Fibroblast of lung (primary cell): ENCODE measurements at places on chromosomes 16 and 17. TPM values are rescaled to one million over a fixed set of nuclear protein-coding genes. Genes with fewer than 3 reads are reported as not detected.

The CCL14 gene
- not detected in 2 replicates for total RNA-seq

The NXPH3 gene
- 0.66 and 0.77 TPM in 2 replicates for total RNA-seq

The ANKRD40CL gene
- total RNA-seq: under 0.01 TPM in 1 of 2 replicates, not detected in the other

The TMEM98 gene
- 153 and 190 TPM in 2 replicates for total RNA-seq

The ZNF688 gene
- 10.3 and 12.9 TPM in 2 replicates for total RNA-seq

The UTS2R gene
- total RNA-seq: not detected in 2 replicates

The TVP23A gene
- total RNA-seq: under 0.01 and 0.26 TPM in 2 replicates

The RPRML gene
- total RNA-seq: not detected in 2 replicates

The TBC1D3G gene
- not detected in 2 replicates for total RNA-seq

The KRT39 gene
- total RNA-seq: 0.26 and 0.33 TPM in 2 replicates

The RHBDF1 gene
- 32.9 and 53.8 TPM in 2 replicates for total RNA-seq

The TMEM208 gene
- total RNA-seq: 25.7 and 26.3 TPM in 2 replicates

The KRT12 gene
- not detected in 2 replicates for total RNA-seq

The SPIRE2 gene
- total RNA-seq: 2.6 and 3.8 TPM in 2 replicates

GRCh38 chr17:2847381-2848333 lies 51.4 kb downstream of the RAP1GAP2 start:
- DNase-seq: no peak

DNA sequence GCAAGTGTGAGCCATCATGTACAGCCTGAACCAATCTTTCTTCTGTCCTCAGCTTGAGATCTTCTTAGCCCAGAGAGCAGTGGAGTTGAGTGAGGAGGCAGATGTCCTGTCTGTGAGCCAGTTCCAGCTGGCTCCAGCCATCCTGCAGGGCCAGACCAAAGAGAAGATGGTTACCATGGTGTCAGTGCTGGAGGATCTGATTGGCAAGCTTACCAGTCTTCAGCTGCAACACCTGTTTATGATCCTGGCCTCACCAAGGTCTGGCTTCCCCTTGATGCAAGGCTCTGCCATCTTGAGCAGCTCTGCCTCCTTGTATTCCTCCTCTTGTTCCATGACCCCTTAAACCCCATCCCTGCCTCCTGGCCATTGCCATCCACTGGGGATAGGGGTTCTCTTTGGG lies 9.6 kb downstream of the CDK5RAP3 start:
- DNase-seq: no peak

DNA sequence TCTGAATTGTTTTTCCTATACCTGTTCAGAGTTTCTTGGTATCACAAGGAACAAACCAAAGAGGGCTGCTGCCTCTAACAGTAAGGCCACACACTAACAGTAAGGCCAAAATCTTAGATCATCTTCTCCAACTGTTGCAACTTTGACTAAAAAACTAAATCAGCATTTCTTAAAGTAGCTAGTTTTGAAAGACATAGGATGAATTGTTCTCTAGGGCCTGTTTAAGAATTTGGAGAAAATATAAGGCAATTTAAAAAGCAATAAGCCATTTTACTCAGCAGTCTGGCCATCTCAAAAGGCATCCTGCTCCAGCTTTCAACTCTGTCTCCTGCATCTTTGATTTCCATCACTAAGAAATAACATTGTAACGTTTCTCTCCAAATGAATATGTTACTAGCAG lies 105.0 kb upstream of the MON1B start:
- DNase-seq: no peak

DNA sequence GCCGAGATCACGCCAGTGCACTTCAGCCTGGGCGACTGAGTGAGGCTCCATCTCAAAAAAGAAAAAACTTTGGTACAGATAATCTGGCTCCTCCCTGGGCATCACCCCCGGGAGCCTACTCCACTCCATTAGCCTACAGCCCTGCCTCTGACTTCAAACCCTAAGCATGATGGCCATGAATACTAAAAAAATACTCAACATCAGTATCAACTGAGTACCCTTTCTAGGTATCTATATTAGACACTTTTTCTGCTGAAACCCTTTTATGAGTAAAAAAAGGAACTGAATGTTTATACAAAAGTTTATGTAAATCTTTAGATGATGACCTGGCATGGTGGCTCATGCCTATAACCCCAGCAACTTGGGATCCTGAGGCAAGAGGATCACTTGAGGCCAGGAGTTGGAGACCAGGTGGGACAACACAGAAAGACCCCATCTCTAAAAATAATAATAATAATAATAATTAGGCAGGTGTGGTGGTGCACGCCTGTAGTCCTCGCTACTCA lies 6.9 kb downstream of the RDM1 start:
- no peak for DNase-seq

DNA sequence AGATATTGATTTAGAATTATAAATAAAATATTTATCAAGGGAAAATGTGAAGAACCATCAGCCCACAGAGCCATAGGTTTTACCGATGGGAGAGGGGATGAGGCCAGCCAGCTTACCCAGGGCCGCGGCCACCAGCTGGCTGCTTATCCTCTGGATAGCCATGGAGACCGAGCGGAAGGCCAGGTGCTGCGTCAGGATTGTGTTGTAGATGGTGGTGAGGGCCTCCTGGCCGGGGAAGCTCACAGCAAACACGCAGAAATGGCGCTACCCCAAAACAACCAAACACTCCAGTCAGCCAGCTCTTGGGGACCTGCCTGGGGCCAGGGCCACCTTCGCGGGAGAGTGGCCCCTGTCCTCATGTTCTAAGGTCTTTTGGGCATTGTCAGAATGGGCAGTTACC lies 97.8 kb downstream of the DNAH17 start:
- no peak for DNase-seq

- DNase-seq: no peak
These were observed 28.3 kb downstream of the MAP2K4 start for GRCh38 chr17:12048843-12049473.

- DNase-seq: no peak
These were observed 800 bp downstream of the COX4I1 start for GRCh38 chr16:85800321-85800669.

- no peak for DNase-seq
These were observed 18.0 kb downstream of the ADAM11 start for GRCh38 chr17:44776628-44777393.

GRCh38 chr16:50038286-50038685 lies 13.3 kb downstream of the CNEP1R1 start:
- no peak for DNase-seq

GRCh38 chr17:35254107-35254773 lies 11.4 kb downstream of the SLFN5 start:
- peak; percentile 99 for DNase-seq

DNA sequence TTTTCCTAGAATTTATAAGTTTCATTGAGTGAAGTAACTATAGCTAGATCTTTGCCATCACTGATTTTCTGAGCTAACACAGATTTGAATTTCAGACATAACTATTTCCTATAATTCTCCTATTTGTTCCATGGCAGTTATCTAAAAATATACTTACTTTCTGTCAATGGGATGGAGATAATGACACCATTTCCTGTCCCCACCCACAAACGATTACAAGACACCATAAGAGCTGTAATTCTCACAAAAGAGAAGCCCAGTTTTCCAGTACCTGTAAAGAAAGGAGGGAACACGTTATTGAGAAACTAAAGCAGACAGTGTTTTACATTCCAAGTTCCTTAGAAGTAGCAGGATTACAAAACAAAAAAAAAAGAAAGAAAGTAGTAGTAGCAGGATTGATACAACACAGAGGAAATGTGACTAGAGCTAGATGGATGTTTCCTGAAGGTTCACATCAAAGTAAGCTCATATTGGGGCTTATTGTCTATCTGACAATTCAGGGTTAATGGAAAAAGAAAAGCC lies 110.9 kb upstream of the TOB1 start:
- DNase-seq: no peak

DNA sequence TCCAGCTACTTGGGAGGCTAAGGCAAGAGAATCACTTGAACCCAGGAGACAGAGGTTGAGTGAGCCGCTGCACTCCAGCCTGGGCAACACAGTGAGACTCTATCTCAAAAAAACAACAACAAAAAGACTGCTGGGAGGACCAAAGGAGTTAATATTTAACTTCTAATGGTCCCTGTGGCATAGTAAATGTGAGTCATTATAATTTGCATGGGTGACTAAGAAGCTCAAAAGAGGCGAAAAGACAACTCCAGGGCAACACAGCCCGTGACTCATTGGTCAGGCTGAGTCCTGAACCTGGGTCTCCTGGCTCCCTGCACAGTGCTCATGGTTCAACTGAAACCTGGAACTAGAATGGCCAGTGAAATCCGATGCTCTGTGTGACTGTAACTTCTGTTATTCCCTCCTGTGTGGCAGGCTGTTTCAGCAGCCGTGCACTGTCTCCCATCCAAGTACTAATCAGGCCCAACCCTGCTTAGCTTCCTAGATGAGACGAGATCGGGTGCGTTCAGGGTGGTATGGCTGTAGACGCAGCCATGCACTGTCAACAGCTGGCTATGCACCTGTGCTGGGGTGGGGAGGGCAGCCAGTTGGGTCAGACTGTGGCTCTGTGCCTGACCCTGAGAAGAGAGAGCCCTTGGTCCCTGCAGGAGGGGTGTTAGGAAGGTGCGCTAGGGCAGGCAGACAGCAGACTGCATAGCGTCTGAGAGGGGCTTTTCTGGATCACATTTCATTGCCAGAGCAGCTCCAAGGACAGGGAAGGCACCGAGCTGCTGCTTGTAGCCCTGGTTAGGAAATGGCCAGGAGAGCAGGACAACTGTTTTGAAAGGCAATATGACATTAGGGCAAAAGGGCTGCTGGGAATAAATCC lies 14.5 kb upstream of the GPRC5C start:
- peak; percentile 73 for DNase-seq

- no peak for DNase-seq
These were observed 46.5 kb downstream of the AIPL1 start for GRCh38 chr17:6388416-6388815.

DNA sequence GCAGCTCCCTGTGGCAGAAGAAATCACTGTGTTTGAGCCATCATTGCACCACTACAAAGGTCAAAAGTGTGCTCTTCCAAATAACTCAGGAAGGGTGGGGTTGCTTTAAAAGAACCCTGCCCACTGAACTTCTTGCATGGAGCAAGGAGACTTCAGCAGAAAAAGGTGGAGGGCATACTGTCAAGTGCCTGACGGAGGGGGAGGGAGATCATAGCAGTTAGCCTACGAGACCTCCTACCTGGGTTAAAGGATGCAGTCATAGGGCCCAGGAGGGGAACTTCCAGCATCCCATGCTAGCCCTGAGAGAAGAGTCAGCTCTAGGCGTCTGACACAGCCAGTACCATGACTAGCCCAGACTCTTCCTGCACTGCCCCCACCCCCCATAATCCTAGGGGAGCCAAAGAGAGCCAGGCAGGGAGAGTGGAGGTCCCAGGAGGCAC lies 45.3 kb upstream of the MSI2 start:
- peak; percentile 3 for DNase-seq

DNA sequence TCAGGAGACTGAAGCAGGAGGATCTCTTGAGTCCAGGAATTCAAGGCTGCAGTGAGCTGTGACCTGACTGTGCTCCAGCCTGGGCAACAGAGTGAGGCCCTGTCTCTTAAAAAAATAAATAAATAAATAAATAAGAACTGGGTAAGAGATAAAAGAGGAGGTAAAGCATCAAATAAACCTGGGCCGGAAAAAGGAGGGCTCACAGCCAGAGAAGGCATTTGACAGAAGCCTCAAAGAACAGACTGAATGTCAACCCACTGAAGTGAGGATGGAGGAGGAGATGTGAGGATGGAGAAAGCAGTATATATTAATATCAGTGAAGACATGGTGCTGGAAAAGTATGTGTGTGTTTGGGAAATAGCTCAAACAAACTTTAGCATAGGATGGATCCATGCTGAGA lies 6.1 kb downstream of the NOG start:
- no peak for DNase-seq

DNA sequence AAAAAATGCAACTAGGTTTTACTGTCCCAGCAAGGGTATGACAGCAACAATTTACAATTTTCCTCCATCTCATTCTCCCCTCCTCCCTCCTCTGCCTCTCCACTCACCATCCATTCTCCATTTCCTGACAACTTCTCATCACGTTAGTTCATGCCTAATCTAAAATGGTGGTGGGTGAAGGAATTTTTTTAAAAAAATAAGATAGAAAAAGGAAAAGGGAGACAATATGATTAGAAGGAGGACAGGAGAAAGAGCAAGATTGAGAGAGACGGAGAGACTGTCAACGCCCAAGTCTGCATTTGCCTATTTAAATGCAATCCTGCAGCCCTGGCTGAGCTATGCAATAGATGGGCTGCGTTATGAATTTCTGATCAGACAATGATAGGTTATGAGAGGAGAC lies 380.7 kb upstream of the PSMD7 start:
- no peak for DNase-seq

DNA sequence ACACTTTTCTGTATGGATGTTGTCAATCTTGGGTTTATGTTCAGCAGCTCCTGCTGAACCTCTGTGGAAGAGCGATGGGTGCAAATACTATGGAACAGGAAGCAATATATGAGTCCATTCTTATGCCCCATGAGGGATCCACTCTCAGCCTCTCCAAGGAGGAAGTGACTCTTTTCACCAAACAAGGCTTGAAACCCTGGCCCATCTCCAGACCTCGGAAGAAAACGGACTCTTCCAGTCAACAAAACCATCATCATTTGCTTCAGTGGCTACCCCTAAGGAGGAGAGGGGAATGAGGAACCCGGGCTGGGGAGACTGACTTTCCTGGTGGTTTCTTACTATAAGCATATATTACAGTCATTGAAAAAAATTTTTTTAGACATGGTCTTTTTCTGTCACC lies 206.2 kb downstream of the AXIN2 start:
- no peak for DNase-seq

DNA sequence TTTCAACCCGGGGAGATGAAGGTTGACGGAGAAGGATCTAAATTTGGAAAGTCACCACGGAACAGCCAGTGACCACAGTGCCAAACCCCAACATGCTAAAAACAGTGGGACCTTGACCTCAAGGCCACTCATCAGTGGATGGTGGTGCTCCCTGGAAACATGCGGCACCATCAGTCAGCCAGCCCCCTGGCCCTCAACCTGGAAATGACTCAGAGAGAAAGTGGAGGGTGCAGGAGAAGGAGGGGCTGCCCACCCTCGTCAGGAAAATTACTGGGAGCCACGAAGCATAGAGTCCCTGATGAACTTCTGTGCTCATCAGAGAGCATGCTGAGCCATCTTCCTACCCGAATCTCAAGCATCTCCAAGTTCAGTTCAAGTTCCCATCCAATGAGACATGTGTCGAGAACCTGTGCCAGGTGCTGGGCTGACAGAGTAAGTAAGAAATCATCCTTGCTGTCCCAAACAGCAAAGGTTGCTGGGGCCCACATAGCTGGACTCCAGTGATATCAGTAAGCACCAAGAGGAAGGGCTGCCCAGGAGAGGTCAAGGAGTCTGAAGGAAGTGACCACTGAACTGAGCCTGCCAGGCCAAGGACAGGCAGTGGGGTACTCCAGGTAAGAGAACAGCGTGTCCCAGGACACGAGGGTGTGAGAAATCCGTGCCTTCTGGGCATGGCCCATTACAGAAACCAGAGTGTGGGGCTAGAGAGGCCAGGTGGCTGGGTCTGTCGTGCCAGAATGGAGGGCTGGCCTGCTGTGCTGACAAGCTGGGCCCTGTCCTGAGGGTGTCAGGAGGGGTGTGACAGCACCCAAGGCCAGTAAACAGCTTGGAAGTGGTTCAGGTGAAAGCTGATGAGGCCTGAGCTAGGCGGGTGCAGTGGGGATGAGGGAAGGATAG lies 5.2 kb downstream of the PECAM1 start:
- peak; percentile 96 for DNase-seq
